ENCODE measurements at places on chromosomes 3 and 15.
A peak's percentile ranks its signal among the peaks of the same experiment; 100 is the strongest.

GRCh38 chr3:142588703-142589102 is 7.5 kb upstream of the PLS1 start:
- DNase-seq, result no peak

DNA sequence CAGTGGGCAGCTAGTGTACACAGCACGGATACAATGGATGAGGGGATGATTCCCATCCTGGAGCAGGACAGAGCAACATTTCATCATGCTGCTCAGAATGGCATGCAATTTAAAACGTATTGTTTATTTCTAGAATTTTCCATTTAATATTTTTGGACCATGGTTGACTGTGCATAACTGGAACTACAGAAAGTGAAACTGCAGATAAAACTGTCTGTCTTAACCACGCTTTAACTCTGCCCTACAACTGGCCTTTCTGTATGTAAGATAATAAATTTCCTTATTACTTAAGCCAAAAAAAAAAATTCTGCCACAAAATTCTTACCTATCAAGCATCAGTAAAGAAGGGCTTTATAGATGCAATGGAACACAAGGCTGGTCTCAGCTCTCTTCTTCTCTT is 33.4 kb downstream of the AP3S2 start:
- DNase-seq, result no peak

- DNase-seq, result no peak
Measured at GRCh38 chr3:169955406-169955805, 11.2 kb upstream of the SEC62 start.

- no peak for DNase-seq
Measured at GRCh38 chr15:82802497-82802896, 3.4 kb downstream of the FSD2 start.

- DNase-seq, result no peak
Measured at GRCh38 chr3:158569794-158570193, 1.2 kb upstream of the MLF1 start.

GRCh38 chr15:100781061-100781960 is 98.3 kb upstream of the ALDH1A3 start:
- DNase-seq, result no peak

GRCh38 chr3:176663387-176663786 is 533.9 kb downstream of the TBL1XR1 start:
- DNase-seq, result no peak

- DNase-seq, result no peak
Measured at GRCh38 chr3:190118438-190118837, 2.3 kb downstream of the P3H2 start.

GRCh38 chr15:62485170-62485720 is 320.2 kb upstream of the C2CD4B start:
- DNase-seq, result no peak

- DNase-seq, result no peak
Measured at GRCh38 chr15:36696196-36696595, 116.8 kb downstream of the CDIN1 start.

DNA sequence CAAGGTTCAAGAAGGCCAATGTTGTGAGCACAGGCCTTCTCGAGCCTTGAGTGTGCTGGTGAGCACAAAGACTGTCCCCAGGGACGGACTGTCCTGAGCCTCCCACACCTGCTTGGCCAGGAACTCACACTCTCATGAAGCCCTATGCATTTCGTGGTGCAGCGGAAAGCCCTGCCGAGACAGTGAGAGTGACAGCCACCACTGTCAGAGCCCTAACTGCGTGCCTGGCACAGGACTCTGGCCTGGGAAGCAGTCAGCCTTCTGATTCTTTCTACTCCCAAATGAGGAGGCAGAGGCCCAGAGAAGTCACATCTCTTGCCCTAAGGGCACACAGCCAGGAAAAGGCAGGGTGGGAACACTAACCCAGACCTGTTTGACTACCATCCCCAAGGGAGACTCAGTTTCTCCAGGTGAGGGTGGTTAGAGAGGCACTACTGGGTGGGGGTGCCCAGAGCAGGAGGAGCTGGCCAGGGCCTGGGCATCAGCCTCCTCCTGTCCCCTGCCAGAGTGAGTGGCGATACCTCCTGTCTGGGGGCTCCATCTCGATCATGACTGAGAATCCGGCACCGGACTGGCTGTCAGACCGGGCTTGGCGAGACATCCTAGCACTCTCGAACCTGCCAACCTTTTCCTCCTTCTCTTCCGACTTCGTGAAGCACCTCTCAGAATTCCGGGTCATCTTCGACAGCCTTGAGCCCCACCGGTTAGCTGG is 50.8 kb downstream of the SEMA3G start:
- DNase-seq, result no peak

DNA sequence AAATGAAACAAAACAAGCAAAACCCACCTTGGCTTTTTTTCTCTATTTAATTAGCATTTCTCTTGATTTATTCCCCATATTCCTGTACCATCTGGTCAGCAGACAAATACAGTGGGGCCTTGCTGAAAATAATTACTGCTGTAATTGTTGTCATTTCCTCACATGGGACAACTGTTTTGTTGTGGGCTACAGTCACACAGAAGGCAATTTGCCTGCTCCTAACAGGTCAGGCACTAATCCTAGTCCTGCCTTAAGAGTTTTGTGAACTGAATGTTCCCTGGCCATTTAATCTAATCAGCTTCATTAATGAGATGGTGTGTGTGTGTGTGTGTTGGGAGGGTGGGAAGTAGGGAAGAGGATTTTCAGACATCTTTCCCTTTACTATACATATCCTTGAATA is 11.6 kb downstream of the TRPC1 start:
- DNase-seq, result no peak

GRCh38 chr15:101194546-101195125 is 57.2 kb downstream of the CHSY1 start:
- DNase-seq, result no peak

- no peak for DNase-seq
Measured at GRCh38 chr3:125163739-125164601, 48.6 kb downstream of the SLC12A8 start.

- no peak for DNase-seq
Measured at GRCh38 chr15:78533331-78533730, 6.9 kb upstream of the PSMA4 start.

DNA sequence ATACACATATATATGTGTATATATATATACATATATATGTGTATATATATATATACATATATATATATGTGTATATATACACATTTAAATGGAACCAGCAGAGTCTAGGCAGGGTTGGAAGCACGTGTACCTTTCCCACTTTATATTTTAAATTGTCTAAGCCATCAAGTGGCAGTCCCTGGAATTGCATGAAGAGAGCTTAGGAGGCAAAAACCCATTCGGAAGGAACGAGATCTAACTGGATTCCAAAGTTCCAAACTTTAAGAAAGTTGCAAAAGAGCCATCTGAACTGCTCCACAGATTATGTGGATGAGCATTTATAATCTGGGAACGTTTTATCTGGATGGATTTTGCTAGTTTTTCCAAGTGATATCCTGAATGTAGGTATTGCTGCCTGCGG is 186.5 kb downstream of the FOXP1 start:
- no peak for DNase-seq

DNA sequence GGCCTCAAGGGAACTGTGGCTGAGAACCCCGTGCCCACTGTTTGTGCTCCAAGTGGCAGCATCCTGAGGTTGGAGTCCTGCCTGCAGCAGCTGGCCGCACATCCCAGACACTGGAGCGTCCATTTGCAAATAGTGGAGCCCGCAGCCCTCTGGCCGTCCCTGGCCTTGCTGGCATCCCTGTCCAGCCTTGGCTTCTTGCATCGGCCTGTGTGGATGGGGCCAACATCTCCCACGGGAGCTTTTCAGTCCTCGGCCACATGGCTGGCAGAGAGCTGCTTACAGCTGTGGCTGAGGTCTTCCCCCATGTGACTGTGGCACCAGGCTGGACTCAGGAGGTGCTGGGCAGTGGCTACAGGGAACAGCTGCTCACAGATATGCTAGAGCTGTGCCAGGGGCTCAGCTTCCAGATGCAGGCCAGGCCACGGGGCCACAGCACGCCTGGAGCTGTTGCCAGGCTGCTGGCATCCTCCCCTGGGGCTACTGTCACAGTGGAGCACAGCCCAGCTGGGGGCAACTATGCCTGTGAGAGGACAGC is 71.2 kb downstream of the FAM43A start:
- no peak for DNase-seq

GRCh38 chr3:13851091-13851849 is 28.6 kb downstream of the WNT7A start:
- no peak for DNase-seq

DNA sequence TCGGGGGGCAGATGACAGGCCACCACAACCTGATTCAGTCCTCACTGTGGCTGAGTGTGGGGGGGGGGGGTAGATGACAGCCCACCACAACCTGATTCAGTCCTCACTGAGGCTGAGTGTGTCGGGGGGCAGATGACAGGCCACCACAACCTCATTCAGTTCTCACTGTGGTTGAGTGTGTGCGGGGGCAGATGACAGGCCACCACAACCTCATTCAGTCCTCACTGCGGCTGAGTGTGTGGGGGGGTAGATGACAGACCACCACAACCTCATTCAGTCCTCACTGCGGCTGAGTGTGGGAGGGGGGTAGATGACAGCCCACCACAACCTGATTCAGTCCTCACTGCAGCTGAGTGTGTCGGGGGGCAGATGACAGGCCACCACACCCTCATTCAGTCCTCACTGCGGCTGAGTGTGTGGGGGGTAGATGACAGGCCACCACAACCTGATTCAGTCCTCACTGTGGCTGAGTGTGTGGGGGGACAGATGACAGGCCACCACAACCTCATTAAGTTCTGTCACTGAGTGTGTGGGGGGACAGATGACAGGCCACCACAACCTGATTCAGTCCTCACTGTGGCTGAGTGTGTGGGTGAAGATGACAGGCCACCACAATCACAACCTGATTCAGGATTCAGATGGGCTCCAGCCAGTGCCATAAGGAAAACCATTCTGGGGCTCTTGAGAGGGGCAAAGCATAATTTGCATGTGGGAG is 16.9 kb downstream of the ZNF717 start:
- no peak for DNase-seq

DNA sequence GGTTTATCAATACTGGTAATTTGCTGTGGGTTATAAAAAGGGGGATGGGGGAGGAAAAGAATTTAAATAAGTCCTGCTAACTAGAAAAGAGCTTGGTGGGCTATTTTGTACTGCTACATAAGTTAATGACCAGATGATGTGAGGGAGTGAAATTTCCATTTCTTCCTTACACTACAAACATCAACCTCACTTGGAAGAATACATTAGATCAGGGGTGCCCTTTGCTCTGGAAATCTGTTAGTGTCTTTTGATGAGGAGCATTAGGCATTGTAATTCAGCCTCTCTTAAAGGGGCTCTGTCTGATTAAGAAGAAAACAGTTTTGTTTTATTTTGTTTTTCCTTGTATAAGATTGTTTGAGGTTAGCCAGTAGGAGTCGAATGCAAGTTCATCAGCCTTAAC is 576.4 kb upstream of the TBL1XR1 start:
- no peak for DNase-seq

DNA sequence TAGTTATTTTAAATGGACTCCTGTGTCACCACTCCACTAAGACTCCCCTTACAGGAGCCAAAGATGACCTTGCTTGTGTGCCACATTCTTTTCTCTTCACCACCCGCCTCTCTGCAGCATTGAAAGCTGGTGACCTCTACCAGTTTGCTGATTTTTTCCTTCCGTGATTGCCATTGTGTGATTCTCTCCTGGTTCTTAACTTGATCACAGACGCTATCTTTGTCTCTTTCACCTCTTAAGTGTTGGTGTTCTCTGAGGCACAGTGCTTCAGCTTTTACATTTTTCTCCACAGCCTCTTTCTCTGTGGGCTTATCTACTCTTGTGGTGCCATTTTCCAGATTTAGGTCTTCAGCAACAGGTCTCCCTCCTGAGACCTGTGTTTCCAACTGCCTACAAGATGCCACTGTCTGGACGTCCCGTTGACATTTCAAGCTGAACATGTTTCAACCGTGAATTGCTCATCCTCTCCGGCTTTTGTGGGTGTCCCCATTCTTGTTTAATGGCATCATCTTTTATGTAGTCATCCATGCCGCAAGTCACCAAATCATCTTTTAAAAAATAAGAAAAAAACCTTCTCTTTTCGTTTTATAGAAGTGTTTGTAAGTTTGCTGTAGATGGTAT is 26.5 kb downstream of the IQGAP1 start:
- DNase-seq, result peak; percentile 20

- no peak for DNase-seq
Measured at GRCh38 chr3:45166321-45166879, 20.2 kb upstream of the CDCP1 start.

Measured in activated CD4-positive, alpha-beta T cell treated with anti-CD3 and anti-CD28 coated beads, Interleukin-2, amount 50 U/mL, for 48 hours (primary cell).